ENCODE measurements at places on chromosomes 6 and 20.

- no peak for DNase-seq
Measured at GRCh38 chr6:16184129-16184528, 54.3 kb upstream of the GMPR start.

DNA sequence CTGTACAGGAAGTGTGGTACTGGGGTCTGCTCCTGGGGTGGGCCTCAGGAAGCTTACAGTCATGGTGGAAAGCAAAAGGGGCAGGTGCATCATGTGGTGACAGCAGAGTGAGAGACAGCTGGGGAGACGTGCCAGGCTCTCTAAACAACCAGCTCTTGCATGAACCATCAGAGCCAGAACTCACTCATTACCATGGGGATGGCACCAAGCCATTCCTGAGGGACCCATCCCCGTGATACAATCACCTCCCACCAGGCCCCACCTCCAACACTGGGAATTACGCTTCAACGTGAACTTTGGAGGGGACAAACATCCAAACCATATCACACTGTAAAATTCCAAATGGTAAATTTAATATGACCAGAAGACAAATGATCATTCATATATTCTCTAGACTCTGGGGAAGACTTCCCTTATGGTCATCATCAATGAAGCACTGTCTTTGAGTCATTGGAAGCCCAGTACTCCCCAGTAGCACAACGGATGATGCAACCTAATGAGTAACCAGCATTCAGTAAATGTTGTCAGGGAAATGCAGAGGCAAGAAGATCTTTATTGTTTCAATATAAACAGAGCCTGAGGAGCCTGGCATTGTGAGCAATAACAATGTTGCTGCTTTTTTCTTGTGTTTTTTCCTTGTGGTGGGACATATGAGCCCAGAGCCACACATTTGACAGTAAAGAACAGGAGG lies 48.2 kb upstream of the RALY start:
- no peak for DNase-seq

GRCh38 chr6:14822679-14823078 lies 423.2 kb upstream of the JARID2 start:
- DNase-seq: no peak

GRCh38 chr6:140276719-140277118 lies 902.3 kb upstream of the CITED2 start:
- DNase-seq: no peak

- peak; percentile 10 for DNase-seq
Measured at GRCh38 chr6:30411515-30412207, 66.7 kb downstream of the RPP21 start.

DNA sequence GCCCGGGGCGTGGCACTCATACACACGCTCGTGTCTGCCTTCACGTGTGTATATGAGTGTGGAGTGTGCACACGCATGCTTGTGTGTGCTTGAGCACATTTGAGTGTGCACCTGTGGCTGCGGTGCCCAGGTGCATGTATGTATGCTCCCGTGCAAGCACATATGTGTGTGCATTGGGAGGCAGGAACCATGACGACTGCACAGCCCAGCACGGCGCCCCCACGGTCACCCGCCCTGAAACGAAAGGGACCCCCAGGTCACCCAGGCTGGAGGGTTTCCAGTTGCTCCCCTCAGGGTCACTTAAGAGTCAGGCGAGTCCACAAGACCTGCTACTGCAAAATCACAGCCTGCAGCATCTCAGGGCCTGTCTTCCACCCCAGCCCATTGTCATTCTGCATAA lies 94.7 kb downstream of the YTHDF1 start:
- DNase-seq: no peak

DNA sequence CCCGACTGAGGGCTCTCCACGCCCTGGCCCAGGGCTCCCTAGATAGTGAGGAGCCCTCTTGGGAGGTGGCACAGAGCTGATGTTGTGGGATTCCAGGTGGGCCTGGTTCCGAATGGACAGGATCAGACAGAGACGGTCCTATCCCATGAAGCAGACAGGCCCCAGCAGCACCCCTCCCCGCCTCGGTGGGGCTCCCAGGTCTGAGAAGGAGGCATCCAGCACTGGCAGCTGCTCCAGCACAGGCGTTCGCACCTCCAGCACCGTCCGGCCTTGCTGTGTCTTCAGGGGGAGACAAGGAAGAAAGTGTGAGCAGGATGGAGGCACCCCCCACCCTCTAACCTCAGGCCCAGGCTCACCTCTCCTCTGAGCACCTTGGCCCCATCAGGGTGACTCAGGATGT lies 28.7 kb downstream of the COL11A2 start:
- DNase-seq: no peak
